ENCODE measurements at places on chromosomes 3 and 15.

DNA sequence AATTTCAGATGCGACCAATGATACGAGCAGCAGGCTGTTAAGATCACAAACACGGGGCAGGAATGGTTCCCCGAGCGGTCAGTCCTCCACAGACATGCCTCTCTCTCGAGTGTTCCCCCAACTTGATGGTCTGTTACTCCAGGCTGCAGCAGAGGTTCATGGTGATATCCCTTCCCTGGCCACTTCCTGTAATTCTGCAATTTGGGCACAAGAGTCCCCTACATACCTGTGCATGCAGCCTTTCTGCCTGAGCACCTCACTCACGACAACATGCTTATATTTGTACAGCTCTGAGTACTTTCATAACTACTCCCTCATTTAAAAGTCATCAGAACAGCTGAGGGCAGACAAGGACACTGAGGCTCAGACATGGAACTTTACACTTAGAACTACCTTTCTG lies 408.1 kb upstream of the NR2F2 start:
- DNase-seq = no peak

DNA sequence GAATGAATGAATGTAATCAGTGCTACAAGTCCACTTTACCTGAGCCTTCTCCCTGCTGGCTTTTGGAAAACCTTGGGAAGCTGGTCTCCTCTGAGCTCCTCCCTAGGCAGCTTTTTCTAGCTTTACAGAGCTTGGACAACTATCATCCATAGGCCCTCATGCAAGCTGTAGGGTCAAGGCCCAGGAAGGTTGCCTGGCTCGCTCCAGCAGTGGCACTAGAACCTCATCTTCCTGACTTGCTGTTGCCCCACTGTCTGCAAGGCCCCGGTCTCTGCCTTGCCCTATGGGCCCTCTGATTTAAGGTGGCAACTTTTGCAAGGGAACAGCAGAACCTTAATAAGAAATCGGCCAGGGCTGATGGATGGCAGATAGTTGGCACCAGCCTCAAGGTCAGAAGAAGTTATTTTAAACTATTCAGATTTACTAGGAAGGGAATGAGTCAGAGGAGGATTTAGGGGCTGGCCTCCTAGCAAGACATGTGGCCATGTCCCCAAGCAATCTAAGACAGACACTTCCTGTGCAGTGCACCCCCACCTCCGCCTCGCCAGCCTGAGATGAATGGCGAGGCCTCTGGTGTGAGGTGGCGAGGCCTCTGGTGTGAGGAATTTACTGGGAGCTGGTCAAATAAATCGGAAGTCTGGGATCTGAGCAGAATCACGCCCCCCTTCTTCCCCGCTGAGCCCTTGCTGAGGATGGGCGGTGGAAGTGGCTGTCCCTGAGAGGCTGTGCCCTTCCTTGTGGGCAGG lies 180.8 kb downstream of the MEGF11 start:
- no peak for DNase-seq

GRCh38 chr15:96183514-96183850 lies 147.0 kb upstream of the NR2F2 start:
- DNase-seq = no peak

GRCh38 chr3:124119056-124119716 lies 127.3 kb upstream of the ROPN1 start:
- peak; percentile 43 for DNase-seq

DNA sequence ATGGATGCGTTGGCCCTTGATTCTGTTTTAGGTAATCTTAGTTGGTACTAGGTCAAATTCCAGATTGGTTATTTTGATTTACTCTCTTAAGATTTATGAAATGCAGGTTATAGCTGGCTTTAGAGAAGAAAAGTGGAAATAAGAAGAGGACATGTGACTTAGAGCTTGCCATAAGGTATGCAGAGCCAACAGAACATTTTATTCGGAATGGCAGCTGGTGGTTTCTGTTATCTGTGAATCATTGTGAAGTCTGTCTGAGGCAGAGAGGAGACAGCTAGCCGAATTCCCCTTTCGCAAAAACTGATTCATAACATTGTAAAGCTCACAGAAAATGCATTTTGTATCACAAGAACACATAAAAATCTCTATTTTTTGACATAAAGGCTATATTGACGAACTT lies 82.1 kb downstream of the FILIP1L start:
- DNase-seq = peak; percentile 93
